Smooth muscle cell of bladder (primary cell): ENCODE measurements at places on chromosomes 11 and 22. TPM values are rescaled to one million over a fixed set of nuclear protein-coding genes. Genes with fewer than 3 reads are reported as not detected.

RIN1 gene
- 9.7 and 16.2 TPM in 2 replicates for total RNA-seq

SLC22A6 gene
- not detected in 2 replicates for total RNA-seq

CEND1 gene
- 0.28 and 0.85 TPM in 2 replicates for total RNA-seq

FGF4 gene
- total RNA-seq, result not detected in 2 replicates
